ENCODE measurements at places on chromosomes 3 and 15. TPM values are rescaled to one million over a fixed set of nuclear protein-coding genes. Genes with fewer than 3 reads are reported as not detected.

Gene ANKRD28
- total RNA-seq: 38.6 TPM

DNA sequence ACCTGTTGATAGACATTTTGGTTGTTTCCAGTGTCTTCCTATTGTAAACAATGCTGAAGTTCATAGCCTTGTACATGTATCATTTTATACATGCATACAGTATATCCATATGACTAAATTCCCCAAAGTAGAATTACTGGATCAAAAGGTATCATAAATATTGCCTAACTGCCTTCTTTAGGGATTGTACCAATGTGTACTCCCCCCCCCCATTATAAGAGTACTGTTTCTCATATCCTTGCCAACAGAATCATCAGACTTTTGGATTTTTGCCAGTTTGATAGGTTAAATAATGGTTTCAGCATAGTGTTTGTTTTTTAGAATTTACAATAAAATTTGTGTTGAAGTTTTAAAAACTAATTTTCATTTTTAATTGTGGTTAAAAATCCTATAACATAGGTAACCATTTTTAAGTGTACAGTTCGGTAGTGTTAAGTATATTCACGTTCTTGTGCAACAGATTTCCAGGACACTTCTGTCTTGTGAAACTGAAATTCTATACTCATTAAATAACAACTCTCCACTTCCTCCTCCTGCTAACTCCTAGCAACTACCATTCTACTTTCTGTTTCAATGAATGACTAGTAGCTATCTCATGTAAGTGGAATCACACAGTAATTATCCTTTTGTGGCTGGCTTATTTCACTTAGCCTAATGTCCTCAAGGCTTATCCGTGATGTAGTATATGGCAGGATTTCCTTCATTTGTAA lies 30.8 kb upstream of the MAP3K13 start:
- DNase-seq: no peak

DNA sequence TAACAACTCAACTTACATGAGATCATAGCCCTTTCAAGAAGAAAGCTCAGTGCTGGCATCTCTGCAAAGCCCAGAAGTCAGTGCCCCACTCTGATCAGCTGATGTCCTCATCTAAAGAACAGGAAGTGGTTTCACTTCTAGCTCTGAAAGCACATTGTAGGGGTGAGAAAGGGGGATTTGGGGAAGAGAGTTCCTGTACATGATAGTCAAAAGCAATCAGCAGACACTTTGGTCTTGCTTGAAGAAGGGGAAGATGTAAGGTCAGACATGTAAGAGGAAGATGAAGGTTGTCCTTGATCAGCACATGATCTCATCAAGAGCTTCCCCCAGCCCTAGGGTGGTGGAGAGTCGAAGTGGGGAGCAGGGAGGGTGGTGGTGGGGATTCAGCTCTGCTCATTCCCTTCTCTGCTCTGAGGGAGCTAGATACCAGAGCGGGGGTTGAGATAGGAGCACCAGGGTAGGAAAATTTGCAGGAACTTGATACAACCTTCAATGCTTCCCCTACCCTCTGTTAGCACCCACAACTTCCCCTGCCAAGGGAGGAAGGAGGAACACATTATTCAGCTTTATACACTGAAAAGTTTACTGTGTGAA lies 76.4 kb upstream of the ETV5 start:
- no peak for DNase-seq

GRCh38 chr15:71443538-71443937 lies 328.3 kb downstream of the THSD4 start:
- DNase-seq: no peak

GRCh38 chr3:33052671-33053070 lies 44.3 kb downstream of the GLB1 start:
- no peak for DNase-seq

DNA sequence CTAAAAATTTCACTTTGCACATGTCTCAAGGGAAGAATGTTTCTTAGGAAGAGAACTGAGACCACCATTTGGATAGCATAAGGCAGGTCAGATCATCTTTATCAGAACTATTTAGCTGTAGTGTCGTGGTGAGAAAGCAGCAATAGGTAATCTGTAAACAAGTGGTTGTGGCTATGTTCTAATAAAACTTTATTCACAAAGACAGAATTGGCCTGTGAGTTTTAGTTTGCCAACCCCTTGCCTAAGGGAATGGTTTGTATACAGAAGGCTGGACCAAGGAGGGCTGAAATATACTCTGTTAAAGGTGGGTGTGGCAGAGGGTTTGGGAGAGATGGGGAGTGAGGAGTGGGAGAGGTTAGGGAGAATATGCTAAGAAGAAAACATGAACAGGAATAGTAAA lies 10.6 kb upstream of the RBM5 start:
- peak; percentile 13 for DNase-seq

- no peak for DNase-seq
These were observed 526.3 kb downstream of the OTOL1 start for GRCh38 chr3:162022911-162023310.

GRCh38 chr15:75454471-75455378 lies 3.2 kb upstream of the SIN3A start:
- peak; percentile 94 for DNase-seq

GRCh38 chr3:111737047-111737705 lies 121.9 kb upstream of the PHLDB2 start:
- no peak for DNase-seq

GRCh38 chr3:138220788-138221187 lies 33.7 kb downstream of the ARMC8 start:
- no peak for DNase-seq
